ENCODE measurements at places on chromosomes 11 and 22. TPM values are rescaled to one million over a fixed set of nuclear protein-coding genes. Genes with fewer than 3 reads are reported as not detected.

BARX2 gene
- not detected for total RNA-seq

- H3K36me3 ChIP-seq, result no peaks in the 10 kb centered on the region
- no peaks in the 10 kb centered on the region for H3K27me3 ChIP-seq
- H3K27ac ChIP-seq, result peak overlapping the region; percentile 43
- no peak overlapping the region for H3K4me3 ChIP-seq
- DNase-seq, result no peak
- H3K4me1 ChIP-seq, result no peaks in the 10 kb centered on the region
Observed at GRCh38 chr11:35006389-35007128, 90.1 kb downstream of the PDHX start.

TECTA gene
- total RNA-seq, result 0.60 TPM

GRCh38 chr22:41838842-41839618, 6.1 kb downstream of the SREBF2 start:
- H3K36me3 ChIP-seq, result peaks cover 10% of the 10 kb centered on the region
- H3K27ac ChIP-seq, result no peak overlapping the region
- H3K4me3 ChIP-seq, result no peak overlapping the region
- no peaks in the 10 kb centered on the region for H3K27me3 ChIP-seq
- no peak for DNase-seq
- no peaks in the 10 kb centered on the region for H3K4me1 ChIP-seq

DNA sequence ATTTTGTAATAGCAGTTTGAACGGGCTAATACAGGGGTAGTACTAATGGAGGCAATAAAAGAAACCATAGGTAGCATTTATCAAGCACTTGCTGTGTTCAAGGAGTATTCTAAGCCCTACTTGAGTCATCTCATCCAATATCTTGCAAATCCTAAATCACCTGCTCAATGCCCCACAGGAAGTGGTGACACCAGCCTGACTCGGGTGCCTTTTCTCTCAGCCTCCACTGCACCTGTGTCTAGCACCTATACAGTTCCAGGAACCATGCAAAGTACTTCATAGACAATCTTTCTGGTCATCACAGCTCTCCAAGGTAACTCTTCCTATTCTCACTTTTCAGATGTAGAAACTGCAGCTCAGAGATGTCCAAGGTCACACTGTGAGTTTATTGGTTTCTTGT, 98.0 kb downstream of the PRR5L start:
- no peaks in the 10 kb centered on the region for H3K36me3 ChIP-seq
- no peaks in the 10 kb centered on the region for H3K4me1 ChIP-seq
- no peak for DNase-seq
- peaks cover 6% of the 10 kb centered on the region for H3K27me3 ChIP-seq
- no peak overlapping the region for H3K4me3 ChIP-seq

GAB4 gene
- total RNA-seq, result not detected

MUC15 gene
- total RNA-seq, result not detected

KCNJ1 gene
- total RNA-seq, result not detected

GRCh38 chr11:57791321-57792059, 29.9 kb downstream of the CTNND1 start:
- DNase-seq, result no peak
- H3K36me3 ChIP-seq, result no peaks in the 10 kb centered on the region
- H3K4me3 ChIP-seq, result no peak overlapping the region
- peak overlapping the region; percentile 70 for H3K27ac ChIP-seq
- H3K27me3 ChIP-seq, result no peaks in the 10 kb centered on the region
- H3K4me1 ChIP-seq, result peaks cover 30% of the 10 kb centered on the region

- no peak for DNase-seq
- H3K4me1 ChIP-seq, result no peaks in the 10 kb centered on the region
- H3K4me3 ChIP-seq, result no peak overlapping the region
- no peak overlapping the region for H3K27ac ChIP-seq
- H3K36me3 ChIP-seq, result no peaks in the 10 kb centered on the region
Observed at GRCh38 chr11:5291207-5291838, 10.4 kb downstream of the OR51B4 start.

GRCh38 chr22:48198489-48199459, 1436.3 kb downstream of the TBC1D22A start:
- peaks cover 23% of the 10 kb centered on the region for H3K27me3 ChIP-seq
- no peak overlapping the region for H3K4me3 ChIP-seq
- DNase-seq, result no peak
- no peaks in the 10 kb centered on the region for H3K36me3 ChIP-seq

PRRG4 gene
- total RNA-seq, result 0.08 TPM

DNA sequence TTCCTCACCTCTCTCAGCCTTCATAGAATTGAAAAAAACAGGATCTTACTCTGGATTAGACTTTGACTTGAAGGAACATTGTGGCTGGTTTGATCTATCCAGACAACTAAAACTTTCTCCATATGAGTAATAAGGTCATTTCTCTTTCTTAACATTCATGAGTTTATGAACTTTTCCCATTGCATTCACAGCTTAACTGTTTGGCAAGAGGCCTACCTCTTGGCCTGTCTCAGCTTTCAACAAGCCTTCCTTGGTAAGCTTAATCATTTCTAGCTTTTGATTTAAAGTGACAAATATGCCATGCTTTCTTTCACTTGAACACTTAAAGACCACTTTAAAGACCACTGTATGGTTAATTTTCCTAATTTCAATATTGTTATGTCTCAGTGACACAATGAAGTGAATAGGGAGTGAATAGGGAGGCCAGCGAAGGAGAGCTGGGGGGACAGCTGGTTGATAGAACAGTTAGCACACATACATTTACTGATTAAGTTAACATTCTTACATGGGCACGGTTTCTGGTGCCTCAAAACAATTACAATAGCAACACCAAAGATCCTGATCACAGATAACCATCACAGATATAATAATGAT, 17.0 kb downstream of the IMMP1L start:
- no peaks in the 10 kb centered on the region for H3K27me3 ChIP-seq
- H3K36me3 ChIP-seq, result peaks cover 5% of the 10 kb centered on the region
- H3K4me3 ChIP-seq, result no peak overlapping the region
- no peak for DNase-seq
- no peaks in the 10 kb centered on the region for H3K4me1 ChIP-seq

POU2AF1 gene
- 9.3 TPM for total RNA-seq

MYRF gene
- 1.5 TPM for total RNA-seq

- no peak overlapping the region for H3K4me3 ChIP-seq
- no peaks in the 10 kb centered on the region for H3K36me3 ChIP-seq
- no peaks in the 10 kb centered on the region for H3K27me3 ChIP-seq
- no peak for DNase-seq
Observed at GRCh38 chr11:114131461-114131864, 72.0 kb downstream of the ZBTB16 start.

DNA sequence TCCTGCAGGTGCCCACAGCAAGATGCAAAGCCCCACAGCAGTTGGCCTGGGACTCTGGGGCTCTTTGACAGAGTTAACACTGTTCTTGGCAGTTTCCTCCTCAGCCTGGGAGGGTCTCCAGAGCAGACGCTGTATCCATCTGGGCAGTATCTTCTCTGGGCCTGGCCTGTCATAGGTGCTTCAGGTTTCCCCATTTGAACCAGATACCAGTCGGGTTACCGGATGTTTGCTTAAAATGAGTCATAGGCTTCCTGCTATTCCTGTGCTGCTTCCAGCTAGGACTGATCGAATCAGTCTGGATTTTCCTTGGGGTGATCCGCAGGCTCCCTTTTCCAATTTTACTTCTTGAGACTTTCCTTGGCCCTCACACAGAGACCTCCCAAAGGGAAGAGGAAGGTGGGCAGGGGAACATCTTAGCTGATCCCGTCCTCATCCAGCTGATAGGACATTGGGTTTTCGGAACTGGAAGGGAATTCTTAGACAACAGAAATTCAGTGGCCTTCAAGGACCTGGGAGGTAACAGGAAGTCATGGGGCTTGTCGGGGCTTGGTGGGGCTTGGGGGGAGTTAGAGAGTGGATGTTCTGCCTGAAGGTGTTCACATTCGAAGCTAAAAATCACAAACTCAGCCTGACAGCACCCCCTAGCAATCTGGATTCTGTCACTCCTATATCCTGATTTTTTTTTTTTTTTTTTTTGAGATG, 2.4 kb upstream of the RANGAP1 start:
- H3K4me1 ChIP-seq, result peaks cover 12% of the 10 kb centered on the region
- no peak overlapping the region for H3K4me3 ChIP-seq
- DNase-seq, result no peak
- peaks cover 12% of the 10 kb centered on the region for H3K36me3 ChIP-seq
- no peaks in the 10 kb centered on the region for H3K27me3 ChIP-seq
- H3K27ac ChIP-seq, result no peak overlapping the region

DNA sequence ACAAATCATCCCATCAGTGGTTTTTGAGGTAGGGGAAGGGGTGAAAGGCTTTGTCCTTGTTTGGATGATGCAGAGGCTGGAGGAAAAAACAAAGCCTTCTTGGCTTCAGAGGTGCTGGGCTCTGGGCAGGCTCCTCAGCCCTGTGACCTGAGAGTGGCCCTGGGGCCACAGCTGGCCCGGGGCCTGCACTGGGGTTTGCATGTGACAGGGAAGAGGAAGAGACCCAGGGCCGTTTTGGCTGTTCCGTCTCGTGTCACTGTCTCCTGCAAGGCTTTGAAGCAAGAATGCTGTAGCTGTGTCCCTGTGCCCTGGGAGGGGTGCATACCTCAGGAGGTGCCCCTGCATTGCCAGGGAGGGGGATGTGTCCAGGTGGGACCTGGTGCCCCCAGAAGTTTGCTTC, 12.6 kb downstream of the ARHGAP8 start:
- H3K4me1 ChIP-seq, result no peaks in the 10 kb centered on the region
- no peak overlapping the region for H3K27ac ChIP-seq
- no peak overlapping the region for H3K4me3 ChIP-seq

INPP5J gene
- 1.1 TPM for total RNA-seq

GRCh38 chr22:30781271-30781875, 86.7 kb downstream of the OSBP2 start:
- H3K27me3 ChIP-seq, result no peaks in the 10 kb centered on the region
- no peaks in the 10 kb centered on the region for H3K4me1 ChIP-seq
- no peak for DNase-seq
- no peak overlapping the region for H3K27ac ChIP-seq
- H3K4me3 ChIP-seq, result no peak overlapping the region
- H3K36me3 ChIP-seq, result no peaks in the 10 kb centered on the region

GRCh38 chr11:68997124-68997994, 15.7 kb downstream of the MRGPRF start:
- no peak overlapping the region for H3K27ac ChIP-seq
- no peaks in the 10 kb centered on the region for H3K36me3 ChIP-seq
- no peak for DNase-seq
- H3K4me1 ChIP-seq, result no peaks in the 10 kb centered on the region

- H3K4me1 ChIP-seq, result peaks cover 8% of the 10 kb centered on the region
- no peak for DNase-seq
- no peaks in the 10 kb centered on the region for H3K36me3 ChIP-seq
- no peak overlapping the region for H3K4me3 ChIP-seq
Observed at GRCh38 chr11:125404157-125404810, 91.8 kb downstream of the FEZ1 start.

MAP6 gene
- total RNA-seq, result 0.30 TPM

All from T-cell (primary cell).